ENCODE measurements at places on chromosomes 7 and 10.

- no peak for DNase-seq
Measured at GRCh38 chr10:110192552-110192951, 14.9 kb upstream of the MXI1 start.

DNA sequence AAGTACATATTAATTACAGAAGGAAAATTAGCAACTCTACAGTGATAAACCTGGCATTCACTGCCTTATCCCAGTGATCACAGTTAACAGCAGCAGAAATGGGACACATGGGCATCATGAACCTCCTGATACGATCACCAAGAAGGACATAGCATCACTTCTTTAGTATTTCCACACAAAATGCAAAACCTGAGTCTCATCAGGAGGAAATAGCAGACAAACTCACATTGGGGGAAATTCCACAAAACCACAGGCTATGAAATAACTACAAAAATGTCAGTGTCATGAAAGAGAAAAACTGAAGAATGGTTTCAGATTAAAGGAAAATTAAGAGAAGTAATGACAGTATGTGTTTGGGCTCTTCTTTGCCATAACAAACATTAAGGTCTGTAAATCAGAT lies 12.0 kb upstream of the PURB start:
- no peak for DNase-seq

DNA sequence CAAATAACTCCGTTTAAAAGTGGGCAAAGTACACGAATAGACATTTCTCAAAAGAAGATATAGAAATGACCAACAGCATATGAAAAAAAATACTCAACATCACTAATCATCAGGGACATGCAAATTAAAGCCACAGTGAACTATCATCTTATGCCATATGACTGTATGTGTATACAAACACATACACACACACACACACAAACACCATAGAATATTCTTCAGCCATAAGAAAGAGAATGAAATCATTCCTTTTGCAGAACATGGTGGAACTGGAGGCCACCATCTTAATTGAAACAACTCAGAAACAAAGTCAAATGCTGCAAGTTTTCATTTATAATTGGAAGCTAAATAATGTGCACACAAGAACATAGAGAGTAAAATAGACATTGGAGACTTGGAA lies 1019.4 kb downstream of the KCNMA1 start:
- no peak for DNase-seq

- DNase-seq = no peak
Measured at GRCh38 chr7:143462045-143462444, 15.6 kb upstream of the TAS2R41 start.

DNA sequence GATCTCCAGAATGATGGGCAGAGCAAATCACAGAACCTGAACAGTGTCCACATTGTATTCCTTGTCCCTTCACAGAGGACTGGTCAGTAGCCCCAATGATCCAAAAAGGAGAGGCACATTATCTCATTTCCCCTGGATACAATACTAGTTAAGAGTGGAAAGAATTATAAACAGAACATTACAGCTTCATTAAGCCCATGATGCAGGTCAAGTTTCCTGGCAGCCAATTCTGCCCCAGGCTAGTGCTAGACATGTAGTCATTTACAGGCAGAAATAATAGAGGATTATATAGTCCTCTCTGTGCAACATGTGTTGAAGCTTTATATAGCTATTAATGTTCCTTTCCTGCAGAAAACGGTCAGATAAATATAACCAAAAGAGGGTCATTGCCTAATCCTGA lies 124.3 kb upstream of the WNT16 start:
- DNase-seq = no peak
